ENCODE measurements at places on chromosomes 12 and 14. TPM values are rescaled to one million over a fixed set of nuclear protein-coding genes. Genes with fewer than 3 reads are reported as not detected.

AQP2 gene
- not detected for total RNA-seq

CYP27B1 gene
- total RNA-seq: 11.6 TPM

COCH gene
- total RNA-seq: 6.7 TPM

GDF3 gene
- total RNA-seq: not detected

GRCh38 chr12:52390739-52391617 lies 5.5 kb upstream of the KRT84 start:
- H3K4me3 ChIP-seq: no peak overlapping the region
- peak; percentile 24 for DNase-seq
- no peak overlapping the region for H3K27ac ChIP-seq
- no peaks in the 10 kb centered on the region for H3K36me3 ChIP-seq
- no peaks in the 10 kb centered on the region for H3K27me3 ChIP-seq

DNA sequence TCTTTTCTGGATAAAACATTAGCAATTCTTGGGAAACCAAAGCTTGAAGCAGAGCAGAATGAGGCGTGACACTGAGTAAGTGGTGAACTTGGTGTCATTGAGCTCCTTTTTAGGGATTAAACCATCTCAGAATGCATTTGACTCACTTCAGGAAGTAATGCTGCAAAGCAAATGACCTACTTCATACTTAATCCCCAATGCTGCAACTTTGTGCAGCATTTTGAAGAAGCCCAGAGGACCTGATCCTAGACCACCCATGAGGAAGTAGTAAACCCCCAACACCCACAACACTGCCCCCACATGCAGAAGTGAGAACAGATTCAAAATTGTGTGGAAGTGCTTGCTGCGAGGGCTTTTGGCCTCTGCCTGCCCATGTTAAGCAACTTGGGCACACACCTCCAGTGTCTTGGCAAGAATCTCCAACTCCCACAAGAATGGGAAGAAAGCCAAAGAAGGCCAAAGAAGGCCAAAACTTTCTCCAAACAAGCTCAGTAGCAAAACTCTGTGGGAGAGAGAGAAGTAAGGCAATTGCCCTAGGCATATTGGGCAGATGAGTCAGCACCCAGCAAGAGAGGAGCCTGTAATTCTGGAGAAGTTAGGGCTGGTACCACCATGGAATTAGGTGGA lies 69.2 kb upstream of the ETV6 start:
- H3K27ac ChIP-seq: no peak overlapping the region
- H3K4me1 ChIP-seq: peaks cover 6% of the 10 kb centered on the region
- H3K27me3 ChIP-seq: peaks cover 22% of the 10 kb centered on the region
- no peak overlapping the region for H3K4me3 ChIP-seq
- no peak for DNase-seq
- no peaks in the 10 kb centered on the region for H3K36me3 ChIP-seq

DNA sequence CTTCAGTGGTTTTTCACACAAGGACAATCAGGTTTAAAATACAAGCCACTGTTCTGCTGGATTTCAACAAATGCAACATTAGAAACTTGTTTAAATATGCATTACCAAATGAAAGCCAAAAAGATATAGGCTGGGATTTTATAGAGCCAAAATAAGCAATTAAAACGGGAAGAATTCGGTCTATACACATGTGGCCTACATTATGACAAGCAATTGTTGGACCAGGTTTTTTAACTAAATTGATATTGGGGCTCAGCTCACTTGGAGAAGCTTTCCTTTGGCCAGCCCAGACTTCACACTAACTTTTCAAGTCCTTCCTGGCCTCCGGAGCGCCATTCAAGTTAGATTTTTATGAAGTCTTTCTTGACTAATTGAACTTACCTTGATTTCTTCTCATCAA lies 16.9 kb upstream of the PDE3A start:
- no peaks in the 10 kb centered on the region for H3K27me3 ChIP-seq
- no peaks in the 10 kb centered on the region for H3K36me3 ChIP-seq
- H3K4me3 ChIP-seq: no peak overlapping the region
- DNase-seq: no peak

- H3K27me3 ChIP-seq: no peaks in the 10 kb centered on the region
- H3K4me1 ChIP-seq: no peaks in the 10 kb centered on the region
- H3K36me3 ChIP-seq: no peaks in the 10 kb centered on the region
Measured at GRCh38 chr14:36099619-36100018, 76.9 kb downstream of the PTCSC3 start.

GRCh38 chr12:106956048-106956578 lies 406 bp downstream of the TMEM263 start:
- H3K27me3 ChIP-seq: no peaks in the 10 kb centered on the region
- peak overlapping the region; percentile 86 for H3K27ac ChIP-seq
- H3K4me1 ChIP-seq: peaks cover 29% of the 10 kb centered on the region
- no peaks in the 10 kb centered on the region for H3K36me3 ChIP-seq
- H3K4me3 ChIP-seq: peak overlapping the region; percentile 80
- no peak for DNase-seq

GRCh38 chr12:22657538-22657937 lies 32.6 kb downstream of the ETNK1 start:
- DNase-seq: no peak
- no peaks in the 10 kb centered on the region for H3K4me1 ChIP-seq
- H3K27ac ChIP-seq: no peak overlapping the region

DNA sequence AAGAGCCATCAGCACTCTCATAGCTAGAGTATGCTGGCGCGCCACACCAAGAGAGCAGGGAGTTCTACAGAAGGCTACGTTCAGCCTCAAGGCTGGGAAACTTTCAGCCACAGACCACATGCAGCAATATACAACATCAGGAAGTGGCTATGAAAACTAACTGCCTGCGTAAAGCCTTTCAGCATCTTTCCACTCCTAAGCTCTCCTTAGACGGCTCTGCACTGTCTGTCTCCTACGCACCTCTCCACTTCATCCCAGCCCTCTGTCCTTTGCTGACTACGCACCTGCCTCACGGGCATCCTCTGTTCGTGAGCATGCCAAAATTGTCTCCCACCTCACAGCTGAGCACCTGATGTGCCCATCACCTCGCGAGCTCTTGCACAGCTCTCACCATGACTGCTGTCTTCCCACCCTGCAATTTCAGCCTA lies 9.7 kb downstream of the MPHOSPH9 start:
- no peak for DNase-seq
- H3K4me1 ChIP-seq: no peaks in the 10 kb centered on the region
- peaks cover 5% of the 10 kb centered on the region for H3K36me3 ChIP-seq
- no peaks in the 10 kb centered on the region for H3K27me3 ChIP-seq

DNA sequence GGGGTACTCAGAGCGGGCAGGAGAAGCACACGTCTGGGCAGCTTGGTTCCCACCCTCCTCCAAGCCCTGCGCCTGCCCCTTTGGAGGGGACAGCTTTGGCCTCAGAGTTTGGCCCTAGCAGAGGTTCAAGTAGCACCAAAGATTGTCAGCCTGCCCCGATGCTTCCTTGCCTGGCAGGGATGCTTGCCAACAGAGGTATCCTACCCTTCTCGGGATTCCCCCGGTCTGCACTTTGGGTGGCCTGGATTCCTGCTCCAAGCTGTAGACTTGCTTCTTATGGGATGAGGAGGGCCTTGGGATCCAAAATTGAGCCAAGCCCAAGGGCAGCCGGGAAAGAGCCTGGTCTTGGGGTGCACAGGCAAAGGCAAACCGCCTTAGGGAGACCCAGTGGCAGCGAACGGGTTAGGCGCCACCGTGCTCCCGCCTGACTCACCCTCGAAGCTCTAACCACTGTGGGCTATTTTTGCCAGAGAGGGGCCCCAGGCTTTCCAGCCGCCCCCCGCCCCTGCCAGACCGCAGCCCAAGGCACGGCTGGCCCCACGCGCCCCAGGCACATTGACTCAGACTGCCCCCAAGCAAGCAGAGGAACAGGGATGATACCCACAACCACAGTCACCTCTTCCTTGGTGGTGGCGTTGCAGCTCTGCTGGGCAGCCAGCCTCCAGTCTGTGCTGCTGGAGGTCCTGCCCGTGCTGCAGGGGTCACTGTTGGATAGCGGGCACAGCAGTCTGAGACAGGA lies 847 bp upstream of the WNT10B start:
- DNase-seq: no peak
- H3K27ac ChIP-seq: no peak overlapping the region
- H3K27me3 ChIP-seq: no peaks in the 10 kb centered on the region
- no peaks in the 10 kb centered on the region for H3K36me3 ChIP-seq
- H3K4me1 ChIP-seq: peaks cover 24% of the 10 kb centered on the region
- no peak overlapping the region for H3K4me3 ChIP-seq

GRCh38 chr12:6326316-6327228 lies 15.3 kb downstream of the TNFRSF1A start:
- H3K36me3 ChIP-seq: peaks cover 23% of the 10 kb centered on the region
- peaks cover 12% of the 10 kb centered on the region for H3K4me1 ChIP-seq
- H3K27ac ChIP-seq: no peak overlapping the region
- no peak for DNase-seq
- no peaks in the 10 kb centered on the region for H3K27me3 ChIP-seq
- no peak overlapping the region for H3K4me3 ChIP-seq

GRCh38 chr14:50340963-50341362 lies 28.8 kb downstream of the DMAC2L start:
- H3K36me3 ChIP-seq: no peaks in the 10 kb centered on the region
- no peaks in the 10 kb centered on the region for H3K27me3 ChIP-seq
- no peak overlapping the region for H3K27ac ChIP-seq
- DNase-seq: no peak
- no peak overlapping the region for H3K4me3 ChIP-seq

- H3K27ac ChIP-seq: no peak overlapping the region
- H3K4me3 ChIP-seq: no peak overlapping the region
- H3K4me1 ChIP-seq: no peaks in the 10 kb centered on the region
- H3K36me3 ChIP-seq: no peaks in the 10 kb centered on the region
- no peaks in the 10 kb centered on the region for H3K27me3 ChIP-seq
Measured at GRCh38 chr12:81084811-81085350, 7.0 kb downstream of the ACSS3 start.

- H3K27ac ChIP-seq: peak overlapping the region; percentile 100
- peak; percentile 89 for DNase-seq
- no peaks in the 10 kb centered on the region for H3K27me3 ChIP-seq
- no peaks in the 10 kb centered on the region for H3K36me3 ChIP-seq
- peaks cover 86% of the 10 kb centered on the region for H3K4me1 ChIP-seq
- 0 out of 2 replicates have a peak overlapping the region, but pooled peaks have one; percentile 1 for H3K4me3 ChIP-seq
Measured at GRCh38 chr12:75725521-75726111, 214.2 kb upstream of the KRR1 start.

DNA sequence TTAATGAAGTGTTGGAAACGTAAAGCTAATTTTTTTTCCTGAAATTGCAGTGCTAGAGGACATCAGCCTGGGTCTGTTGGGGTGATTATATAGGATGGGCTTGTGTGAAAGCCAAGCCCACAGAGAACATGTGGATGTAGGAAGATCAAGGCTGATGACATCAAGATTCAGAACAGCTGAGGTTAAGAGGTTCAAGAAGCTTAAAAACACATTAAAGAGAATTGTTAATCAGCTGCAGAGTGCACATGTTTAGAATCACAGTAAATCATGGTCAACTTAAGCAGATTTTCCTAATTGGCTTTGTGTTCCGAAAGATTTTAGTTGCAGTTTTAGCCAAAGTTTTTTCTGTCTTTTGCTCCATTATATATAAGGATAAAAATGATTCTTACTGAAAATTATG lies 87.9 kb upstream of the PRICKLE1 start:
- no peak for DNase-seq
- H3K36me3 ChIP-seq: no peaks in the 10 kb centered on the region
- no peak overlapping the region for H3K27ac ChIP-seq
- H3K4me3 ChIP-seq: no peak overlapping the region

GRCh38 chr14:37023875-37024565 lies 148.4 kb downstream of the SLC25A21 start:
- no peak for DNase-seq
- no peaks in the 10 kb centered on the region for H3K36me3 ChIP-seq
- no peaks in the 10 kb centered on the region for H3K27me3 ChIP-seq
- no peak overlapping the region for H3K27ac ChIP-seq

- no peak overlapping the region for H3K4me3 ChIP-seq
- no peaks in the 10 kb centered on the region for H3K36me3 ChIP-seq
- H3K27me3 ChIP-seq: no peaks in the 10 kb centered on the region
- no peak overlapping the region for H3K27ac ChIP-seq
Measured at GRCh38 chr14:76834241-76834661, 8.0 kb downstream of the LRRC74A start.
